CD4-positive, alpha-beta T cell treated with Interleukin-17A for 1 hour (primary cell): ENCODE measurements at places on chromosomes 16 and 17.
A peak's percentile ranks its signal among the peaks of the same experiment; 100 is the strongest.

DNA sequence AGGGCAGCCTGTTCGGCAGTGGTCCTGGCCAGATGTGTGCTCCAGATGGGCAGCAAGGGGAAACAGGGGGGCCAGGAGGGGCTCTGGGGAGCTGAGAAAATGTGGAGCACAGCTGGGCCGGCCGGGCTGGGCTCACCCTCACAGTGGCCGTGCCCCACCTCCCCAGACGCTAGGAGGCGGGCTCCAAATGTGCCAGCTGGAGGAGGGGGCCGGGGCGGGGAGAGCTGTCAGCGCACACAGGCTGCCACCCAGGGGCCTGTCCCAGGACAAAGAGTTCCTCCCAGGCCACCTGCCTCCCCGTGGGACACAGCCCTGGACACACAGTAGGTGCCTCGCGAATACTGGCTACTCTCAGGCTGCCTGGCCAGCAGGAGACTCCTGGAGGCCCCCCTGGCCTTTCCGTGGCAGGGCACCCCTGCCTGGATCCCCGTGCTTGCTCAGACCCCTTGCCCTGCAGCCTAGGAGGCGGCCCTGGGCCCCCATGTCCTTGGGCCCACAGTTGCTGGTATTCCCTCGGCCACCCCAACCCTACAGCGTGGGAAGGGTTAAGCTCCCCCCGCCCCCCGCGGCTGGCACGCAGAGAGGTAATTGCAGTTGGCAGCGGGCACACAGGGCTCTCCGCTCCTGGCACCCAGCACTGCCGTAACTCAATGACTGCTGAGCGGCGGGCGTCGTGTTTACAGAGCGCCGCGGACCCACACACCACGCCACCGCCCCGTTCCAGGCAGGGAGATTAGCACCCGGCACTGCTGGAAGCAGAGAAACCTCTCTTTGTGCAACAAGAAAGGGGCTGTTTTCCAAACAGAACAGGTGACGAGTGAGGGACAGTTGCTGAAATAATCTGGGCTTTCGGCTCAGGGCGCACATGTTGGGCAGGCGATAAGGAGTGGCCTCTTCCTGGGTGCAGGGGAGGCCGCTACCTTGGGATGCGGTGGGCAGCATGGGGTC, 32.2 kb downstream of the BAHCC1 start:
- DNase-seq, result peak; percentile 7

GRCh38 chr16:56108056-56108471, 83.2 kb upstream of the GNAO1 start:
- no peak for DNase-seq

- no peak for DNase-seq
Observed at GRCh38 chr16:17812771-17813170, 342.0 kb upstream of the XYLT1 start.

- DNase-seq, result no peak
Observed at GRCh38 chr17:82374626-82375331, 3.2 kb downstream of the UTS2R start.

DNA sequence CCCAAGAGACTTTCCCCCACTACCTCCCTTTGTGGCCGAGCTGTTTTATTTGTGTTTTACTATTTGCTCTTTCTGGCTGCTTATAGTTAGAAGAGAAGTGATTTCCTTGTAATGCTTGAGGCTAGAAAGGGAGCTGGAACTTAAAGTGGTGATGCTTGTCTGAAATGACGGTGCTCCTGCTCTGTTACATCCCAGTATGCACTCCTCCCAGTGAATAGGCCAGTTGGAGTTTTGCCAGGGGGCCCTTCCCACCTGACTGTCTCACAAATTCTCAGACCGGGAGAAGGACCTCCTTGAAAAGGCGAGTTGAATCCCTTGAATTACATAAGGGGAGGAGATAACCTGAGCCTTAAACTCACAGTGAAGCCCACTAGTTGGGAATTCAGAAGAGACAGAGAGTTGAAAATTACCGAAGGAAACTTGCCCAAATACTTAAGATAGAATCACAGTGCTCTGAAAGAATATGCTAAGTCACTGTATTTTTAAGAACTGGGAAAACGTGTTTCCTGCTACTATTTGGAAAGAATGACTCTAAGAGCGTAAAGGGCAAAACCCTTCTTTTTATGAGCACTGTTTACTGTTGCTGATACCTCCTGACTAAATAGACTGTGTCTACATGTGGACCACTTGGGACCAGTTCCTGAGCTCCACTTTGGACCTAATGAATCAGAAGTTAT, 84.7 kb upstream of the CLEC3A start:
- no peak for DNase-seq

- no peak for DNase-seq
Observed at GRCh38 chr16:87840271-87840978, 28.9 kb downstream of the SLC7A5 start.

- no peak for DNase-seq
Observed at GRCh38 chr17:34356194-34356593, at the start of gene CCL13. TSS of gene CCL13 (plus strand) at chr17:34356480. CDS start at chr17:34356527, 47 bp downstream.

- DNase-seq, result no peak
Observed at GRCh38 chr17:60231234-60231633, 81.5 kb downstream of the CA4 start.

DNA sequence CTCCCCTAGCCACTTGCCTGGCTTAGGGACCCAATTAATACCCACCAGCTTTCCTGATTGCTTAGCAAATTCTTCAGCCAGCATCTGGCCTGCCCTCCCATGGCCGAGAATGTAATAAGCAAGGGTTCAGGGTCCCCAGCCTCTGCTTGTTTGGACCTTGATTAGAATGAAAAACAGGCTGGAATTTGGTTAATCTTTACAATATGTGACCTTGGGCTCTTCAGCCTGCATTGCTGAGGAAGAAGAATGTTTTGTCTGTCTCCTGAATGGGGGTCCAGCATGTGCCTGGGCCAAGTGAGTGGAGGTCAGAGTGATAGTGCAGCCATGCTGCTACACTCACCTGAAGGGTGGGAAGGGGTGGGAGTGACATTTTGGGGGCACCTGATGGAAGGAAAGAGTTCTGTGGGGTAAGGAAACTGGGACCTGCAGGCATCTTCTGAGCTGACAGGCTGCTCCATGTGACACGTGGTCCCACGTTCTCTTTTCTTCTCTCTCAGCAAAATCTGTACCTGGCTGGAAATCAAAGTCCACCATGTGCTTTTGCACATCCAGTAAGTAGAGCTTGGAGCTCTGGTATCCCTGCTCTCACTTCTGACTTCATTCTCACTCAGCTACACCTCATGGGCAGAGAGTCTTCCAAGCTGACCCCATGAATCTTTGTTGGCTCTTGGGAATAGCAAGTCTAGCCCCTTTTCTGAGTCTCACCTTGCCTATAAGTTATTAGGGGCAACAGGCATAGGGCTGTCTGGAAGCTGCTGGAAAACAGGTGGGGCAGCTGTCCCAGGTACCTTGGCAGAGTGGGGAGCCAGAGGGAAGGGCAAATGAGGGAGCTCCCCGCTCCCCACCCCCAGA, 5.3 kb downstream of the TMEM106A start:
- no peak for DNase-seq

GRCh38 chr16:86806838-86807351, 228.5 kb downstream of the FOXL1 start:
- no peak for DNase-seq

DNA sequence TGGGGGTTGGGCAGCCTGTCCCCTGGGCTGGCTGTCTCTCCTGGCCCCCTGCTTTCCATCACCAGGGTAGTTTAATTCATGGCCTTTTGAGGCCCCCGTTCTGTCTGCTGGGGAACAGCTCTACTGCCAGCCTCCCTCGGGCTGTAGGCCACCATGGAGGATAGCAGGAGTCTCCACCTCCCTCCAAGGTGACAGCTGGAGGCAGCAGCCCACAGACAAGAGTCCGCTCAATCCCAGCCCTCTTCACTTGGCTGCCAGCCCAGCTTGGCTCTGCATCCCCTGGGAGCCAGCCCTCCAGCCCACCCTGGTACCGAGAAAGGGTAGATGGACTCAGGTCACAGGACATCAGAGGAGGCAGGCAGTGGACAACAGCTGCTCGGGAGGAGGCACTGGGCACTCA, 194.6 kb upstream of the SDK2 start:
- no peak for DNase-seq

DNA sequence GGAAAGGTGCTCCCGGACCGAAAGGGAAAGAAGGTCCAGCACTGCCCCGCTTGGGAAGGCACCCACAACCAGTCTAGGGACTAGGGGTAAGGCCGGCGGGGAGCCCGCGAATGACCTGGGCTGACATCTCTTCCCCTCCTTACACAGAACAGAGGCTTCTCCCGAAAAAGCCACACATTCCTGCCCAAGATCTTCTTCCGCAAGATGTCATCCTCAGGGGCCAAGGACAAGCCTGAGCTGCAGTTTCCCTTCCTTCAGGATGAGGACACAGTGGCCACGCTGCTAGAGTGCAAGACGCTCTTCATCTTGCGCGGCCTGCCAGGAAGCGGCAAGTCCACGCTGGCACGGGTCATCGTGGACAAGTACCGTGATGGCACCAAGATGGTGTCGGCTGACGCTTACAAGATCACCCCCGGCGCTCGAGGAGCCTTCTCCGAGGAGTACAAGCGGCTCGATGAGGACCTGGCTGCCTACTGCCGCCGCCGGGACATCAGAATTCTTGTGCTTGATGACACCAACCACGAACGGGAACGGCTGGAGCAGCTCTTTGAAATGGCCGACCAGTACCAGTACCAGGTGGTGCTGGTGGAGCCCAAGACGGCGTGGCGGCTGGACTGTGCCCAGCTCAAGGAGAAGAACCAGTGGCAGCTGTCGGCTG, 1.5 kb downstream of the CNP start:
- no peak for DNase-seq

DNA sequence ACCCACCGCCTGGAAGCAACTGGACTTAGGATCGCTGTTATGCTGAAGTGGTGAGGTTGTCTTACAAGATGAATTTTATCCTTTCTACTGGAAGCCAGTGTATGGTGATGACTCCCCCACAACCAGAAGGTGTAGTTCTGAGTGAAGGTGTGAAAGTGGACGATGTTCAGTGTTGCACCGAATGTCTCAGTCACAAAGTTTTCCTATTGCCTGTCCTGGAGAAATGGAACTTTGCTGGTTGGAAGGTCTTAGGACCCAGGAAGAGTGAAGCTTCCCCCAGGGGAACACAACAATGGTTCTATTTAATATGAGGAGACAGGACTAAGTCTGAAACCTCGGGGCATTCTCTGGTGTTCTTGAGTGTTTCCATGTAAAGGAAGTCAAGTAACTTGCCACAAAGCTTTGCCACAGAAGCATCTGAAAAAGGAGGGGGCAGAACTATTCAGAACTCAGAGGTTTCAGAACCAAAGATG, 44.2 kb downstream of the USP22 start:
- no peak for DNase-seq

DNA sequence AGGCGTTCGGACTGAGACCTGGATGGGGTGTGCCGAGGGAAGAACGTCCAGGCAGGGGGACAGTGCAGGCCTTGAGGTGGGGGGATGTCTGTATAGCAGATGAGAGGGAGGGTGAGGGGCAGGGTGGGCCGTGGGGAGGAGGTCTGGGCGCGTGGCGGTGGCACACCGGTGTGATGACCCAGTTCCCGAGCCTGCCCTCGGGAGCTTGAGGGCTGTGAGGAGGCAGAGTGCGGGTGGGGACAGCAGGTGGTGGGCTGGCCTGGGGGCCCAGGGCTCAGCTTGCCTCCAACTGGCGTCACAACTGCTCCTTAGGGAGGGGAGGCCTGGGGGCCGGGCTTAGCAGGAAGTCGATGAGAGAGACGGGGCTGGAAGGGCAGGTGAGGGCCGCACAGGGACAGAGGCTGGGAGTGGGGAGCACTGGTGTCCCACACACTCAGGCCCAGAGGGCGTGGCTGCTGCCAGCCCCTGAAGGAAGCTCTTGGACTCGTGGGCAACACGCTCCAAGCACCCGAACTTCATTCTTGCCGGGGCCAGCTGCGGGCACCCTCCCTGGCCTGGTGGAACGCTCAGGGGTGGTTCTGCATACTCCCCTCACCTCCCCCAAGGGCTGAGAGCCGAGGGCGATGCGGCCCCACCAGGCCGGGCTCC, 6.5 kb downstream of the CACNA1H start:
- no peak for DNase-seq

- DNase-seq, result no peak
Observed at GRCh38 chr17:28544402-28545140, 7.9 kb downstream of the UNC119 start.

DNA sequence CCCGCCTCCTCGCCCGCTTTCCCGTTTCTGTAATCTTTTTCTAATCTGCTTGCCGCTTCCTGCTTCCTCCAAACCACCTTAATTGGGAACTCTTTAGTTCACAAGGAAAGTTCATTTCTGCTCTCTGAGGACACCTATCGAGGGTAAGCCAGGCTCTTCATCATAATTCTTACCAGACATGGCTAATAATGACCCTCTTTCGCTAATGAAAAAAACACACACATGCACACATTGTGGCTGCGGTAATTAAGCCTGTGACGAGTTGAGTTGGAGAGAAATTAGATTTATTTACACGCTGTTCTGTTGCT, 100.6 kb downstream of the ZNF423 start:
- DNase-seq, result no peak

DNA sequence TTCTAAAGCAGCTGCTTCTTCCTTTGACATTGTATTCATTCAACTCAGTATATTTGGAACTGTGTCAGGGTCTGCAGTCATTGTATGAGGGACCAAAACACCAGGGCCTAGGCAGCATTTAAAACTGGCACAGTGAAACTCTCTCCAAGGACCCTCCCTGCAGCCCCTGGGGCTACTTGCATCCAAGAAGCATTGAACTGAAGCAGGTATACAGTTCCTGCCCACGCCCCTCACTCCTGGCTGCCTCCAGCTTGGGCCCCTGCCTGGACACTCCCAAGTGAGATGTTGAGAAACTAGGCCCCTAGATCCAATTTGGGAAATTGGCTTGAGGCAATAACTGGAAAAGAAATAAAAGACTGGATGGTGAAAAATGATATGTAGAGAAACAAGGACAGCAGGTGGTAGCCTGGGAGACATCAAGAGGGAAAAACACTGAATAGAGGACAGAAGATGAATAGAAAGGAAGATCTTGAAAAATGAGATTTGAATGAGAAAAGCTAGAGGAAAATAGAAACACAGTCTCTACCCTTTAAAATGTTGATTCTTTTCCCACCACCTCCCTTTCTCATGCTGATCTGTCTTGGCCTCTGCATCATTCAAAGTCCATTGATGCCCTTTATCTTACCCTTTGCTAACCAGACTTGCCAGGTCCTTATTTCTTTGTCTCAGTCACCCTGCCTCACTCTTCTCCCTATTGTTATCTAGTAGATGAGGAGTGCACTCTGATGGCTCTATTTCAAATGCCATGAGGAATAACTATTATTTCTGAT, 368.8 kb upstream of the CDH8 start:
- no peak for DNase-seq

DNA sequence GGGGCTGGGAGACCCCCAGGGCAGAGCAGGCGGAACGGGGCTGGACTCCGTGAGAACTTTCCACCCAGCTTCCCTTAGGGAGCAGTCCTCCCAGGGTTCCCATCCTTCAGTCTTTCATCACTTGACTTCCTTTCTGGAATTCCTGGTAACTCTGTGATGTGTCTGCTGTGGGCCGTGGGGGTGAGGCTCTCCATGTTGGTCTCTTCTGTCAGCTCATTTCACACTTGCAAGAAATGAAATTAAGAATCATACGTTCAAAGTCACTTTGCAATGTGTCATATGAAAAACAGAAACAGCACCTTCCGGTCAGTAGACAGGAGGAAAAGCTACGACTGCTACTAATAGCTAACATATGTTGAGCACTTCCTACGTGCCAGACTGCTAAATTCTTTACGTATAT, 5.4 kb upstream of the BBS2 start:
- DNase-seq, result no peak

GRCh38 chr16:73021866-73022495, 25.9 kb downstream of the ZFHX3 start:
- no peak for DNase-seq
